RPMI7951 (cell line): ENCODE measurements at places on chromosomes 7 and 10. TPM values are rescaled to one million over a fixed set of nuclear protein-coding genes. Genes with fewer than 3 reads are reported as not detected.

DNA sequence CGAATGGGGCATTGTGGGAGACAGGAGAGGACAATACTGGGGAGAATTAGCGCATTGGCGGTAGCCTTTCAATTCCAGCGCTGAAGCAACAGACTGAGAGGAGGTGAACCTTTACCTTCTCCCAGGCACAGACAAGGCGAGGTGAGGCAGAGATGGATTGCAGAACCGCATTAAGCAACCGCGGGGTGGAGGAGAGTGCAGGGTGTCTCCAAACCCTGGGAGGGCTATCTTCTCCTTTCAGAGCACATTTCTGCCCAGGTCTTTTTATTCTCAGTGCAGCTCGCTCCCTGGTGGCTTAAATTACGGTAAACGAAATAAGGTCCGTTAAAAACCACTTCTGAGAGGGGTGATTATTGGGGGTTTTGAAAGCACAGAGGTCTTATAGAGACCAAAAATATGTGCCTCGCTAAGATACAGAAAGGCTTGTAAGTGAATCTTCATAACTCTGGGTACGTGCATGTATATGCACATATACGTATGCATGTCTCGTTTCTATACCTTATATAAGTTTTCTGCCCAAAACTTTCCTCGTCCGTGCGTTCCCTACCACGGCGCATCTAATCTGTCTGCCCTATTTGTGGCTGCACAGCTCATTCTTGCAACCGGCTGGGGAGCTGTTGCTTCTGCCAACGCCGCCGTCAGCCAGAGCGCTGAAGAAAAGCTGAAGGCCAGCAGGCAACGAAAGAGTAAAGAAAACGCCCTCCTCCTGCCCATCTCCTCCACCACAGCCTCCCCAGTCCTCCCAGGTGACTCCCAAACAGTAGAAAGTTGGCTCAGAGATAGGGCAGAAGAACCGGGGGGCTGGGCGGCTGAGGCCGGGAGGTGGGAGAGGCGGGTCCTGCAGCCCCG lies 895 bp upstream of the ZNF804B start:
- DNase-seq, result no peak

DNA sequence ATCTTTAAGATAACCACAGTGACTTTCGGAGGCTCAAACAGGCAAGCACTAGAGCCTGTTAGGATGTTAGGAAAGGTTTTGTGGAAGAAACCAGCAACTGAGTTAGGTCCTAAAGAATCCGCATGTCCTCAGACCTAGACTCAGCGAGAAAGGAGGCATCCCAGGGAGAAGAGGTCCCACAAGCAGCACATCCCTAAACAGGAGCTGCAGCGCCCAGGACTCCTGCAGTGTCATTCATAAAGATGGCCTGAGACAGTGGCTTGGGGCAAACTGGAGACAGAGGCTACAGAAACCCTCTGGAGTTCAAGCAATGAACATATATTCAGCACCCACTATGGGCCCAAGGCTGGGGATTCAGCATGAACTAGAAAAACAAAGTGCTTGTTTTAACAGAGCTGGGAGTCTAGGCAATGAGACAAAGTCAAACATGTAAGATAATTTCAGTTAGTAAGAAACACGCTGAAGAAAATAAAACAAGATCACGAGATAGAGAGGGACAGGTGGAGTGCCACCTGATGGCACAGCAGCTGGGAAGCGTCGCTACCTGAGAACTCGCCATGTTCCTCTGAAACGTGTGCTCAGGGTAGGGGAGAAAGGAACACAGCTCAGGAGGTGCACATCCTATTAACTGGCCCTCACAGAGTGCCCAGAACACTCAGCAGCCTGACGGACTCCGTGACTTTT lies 48.1 kb downstream of the PARD3 start:
- no peak for DNase-seq

DNA sequence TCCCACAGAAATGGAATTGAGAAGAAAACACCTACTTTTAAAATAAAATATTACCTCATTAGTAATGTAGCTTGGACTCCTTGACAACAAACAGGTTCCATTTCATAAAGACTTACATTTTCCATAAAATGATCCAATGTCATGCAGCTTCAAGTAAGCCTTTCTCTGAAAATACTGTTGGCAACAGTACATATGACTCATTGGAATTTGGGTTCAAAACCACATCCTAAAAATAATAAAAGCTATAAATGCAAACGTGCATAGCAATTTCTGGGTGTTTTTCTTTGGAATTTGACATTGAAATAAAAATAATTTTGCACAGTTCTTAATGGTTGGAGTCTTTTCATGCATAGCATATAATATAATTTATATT lies 47.9 kb downstream of the FHIP2A start:
- peak; percentile 71 for DNase-seq

DNA sequence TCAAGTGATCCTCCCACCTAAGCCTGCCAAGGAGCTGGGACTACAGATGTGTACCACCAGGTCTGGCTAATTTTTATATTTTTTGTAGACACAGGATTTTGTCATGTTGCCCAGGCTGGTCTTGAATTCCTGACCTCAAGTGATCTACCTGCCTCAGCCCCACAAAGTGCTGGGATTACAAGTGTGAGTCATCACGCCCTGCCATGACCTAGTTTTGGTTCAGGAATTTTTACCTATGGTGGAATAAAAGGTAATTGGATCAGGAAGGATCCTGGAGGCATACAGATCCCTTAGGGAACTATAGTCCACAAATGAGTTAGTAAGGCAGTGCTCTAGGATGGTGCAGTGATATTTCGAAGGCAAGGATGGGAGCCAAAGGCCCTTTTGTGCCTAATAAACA lies 717.9 kb downstream of the PHTF2 start:
- DNase-seq, result no peak

- DNase-seq, result peak; percentile 98
Observed at GRCh38 chr10:59387951-59388670, 25.8 kb upstream of the FAM13C start.

Gene CPSF4
- 21.7 and 22.6 TPM in 2 replicates for total RNA-seq
